Brain (organoid and tissue), 16 donors: ENCODE measurements at places on chromosomes 7 and 10. TPM values are rescaled to one million over a fixed set of nuclear protein-coding genes. Genes with fewer than 3 reads are reported as not detected.

GRID1 gene
- 13.2 TPM for polyA plus RNA-seq

KCNIP2 gene
- polyA plus RNA-seq: 14.2 TPM

THAP5 gene
- 7.6 TPM for polyA plus RNA-seq

EPO gene
- not detected for polyA plus RNA-seq

NPC1L1 gene
- not detected for polyA plus RNA-seq

ADCY1 gene
- polyA plus RNA-seq: 25.1 TPM

BAZ1B gene
- 61.2 TPM for polyA plus RNA-seq

PON3 gene
- 0.56 TPM for polyA plus RNA-seq

TDRD1 gene
- polyA plus RNA-seq: not detected

MICALL2 gene
- 5.1 TPM for polyA plus RNA-seq

MAP3K8 gene
- polyA plus RNA-seq: 1.3 TPM

NXPH1 gene
- 5.5 TPM for polyA plus RNA-seq

UPK3BL2 gene
- 1.7 TPM for polyA plus RNA-seq

SDHAF3 gene
- 17.8 TPM for polyA plus RNA-seq

ENTPD1 gene
- polyA plus RNA-seq: 7.0 TPM

LFNG gene
- 86.6 TPM for polyA plus RNA-seq

CLCN1 gene
- polyA plus RNA-seq: not detected

OR6B1 gene
- not detected for polyA plus RNA-seq

FGFBP3 gene
- polyA plus RNA-seq: 4.6 TPM

SEC31B gene
- 0.95 TPM for polyA plus RNA-seq
